DMS79 treated with DMSO at 0.1 percent for 48 hours (cell line): ENCODE measurements at places on chromosomes 11 and 22.

DNA sequence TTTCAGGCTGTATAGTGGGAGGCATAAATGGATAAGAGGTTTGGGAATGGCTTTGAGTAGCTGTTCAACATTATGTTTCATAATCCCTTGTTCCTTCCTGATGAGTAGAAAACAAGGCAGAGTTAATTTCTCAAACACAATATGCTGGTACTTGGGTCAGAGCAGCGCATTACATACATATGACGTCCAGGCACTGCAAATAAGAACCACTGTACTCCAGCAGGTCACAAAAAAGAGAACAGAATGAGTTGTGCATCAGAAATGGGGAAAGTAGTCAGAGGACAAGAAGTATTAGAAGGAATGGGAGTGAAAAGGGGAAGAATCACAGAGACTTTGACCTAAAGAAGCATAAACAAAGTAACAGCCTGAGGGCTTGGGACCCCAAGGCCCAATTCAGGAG lies 44.0 kb upstream of the RDX start:
- DNase-seq, result no peak

DNA sequence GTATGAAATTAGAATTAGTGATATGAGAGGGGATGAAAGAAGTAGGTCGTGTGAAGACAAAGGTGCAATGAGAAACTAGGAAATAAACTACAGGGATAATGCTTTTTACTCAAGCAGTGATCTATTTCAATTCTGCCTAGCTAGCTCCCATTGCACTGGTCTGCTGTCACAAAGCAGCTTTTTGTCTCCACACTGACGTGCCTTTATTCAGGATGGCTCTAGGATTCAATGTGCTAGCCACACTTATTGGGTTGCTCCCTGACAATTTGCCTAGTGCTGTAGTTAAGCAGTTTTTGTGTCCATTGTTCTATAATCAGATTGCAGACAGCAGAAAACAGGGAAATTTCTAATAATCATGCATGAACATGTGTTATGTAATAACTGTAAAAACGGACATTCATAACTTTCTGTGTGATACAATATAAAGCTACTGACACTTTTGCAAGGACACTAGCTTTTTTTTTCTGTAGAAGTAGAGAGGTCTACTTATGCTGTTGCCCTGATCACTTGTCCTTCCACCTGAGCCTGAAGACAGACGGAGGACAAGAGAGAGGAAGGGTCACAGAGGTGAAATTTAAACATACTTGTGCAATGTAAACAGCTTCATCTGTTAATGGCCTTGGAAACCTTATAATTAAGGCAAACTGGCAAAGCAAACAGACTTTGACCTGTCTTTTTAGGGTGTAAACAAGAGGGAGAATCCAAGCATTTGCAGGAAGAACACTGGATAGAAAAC lies 269.6 kb downstream of the LRRC4C start:
- no peak for DNase-seq

DNA sequence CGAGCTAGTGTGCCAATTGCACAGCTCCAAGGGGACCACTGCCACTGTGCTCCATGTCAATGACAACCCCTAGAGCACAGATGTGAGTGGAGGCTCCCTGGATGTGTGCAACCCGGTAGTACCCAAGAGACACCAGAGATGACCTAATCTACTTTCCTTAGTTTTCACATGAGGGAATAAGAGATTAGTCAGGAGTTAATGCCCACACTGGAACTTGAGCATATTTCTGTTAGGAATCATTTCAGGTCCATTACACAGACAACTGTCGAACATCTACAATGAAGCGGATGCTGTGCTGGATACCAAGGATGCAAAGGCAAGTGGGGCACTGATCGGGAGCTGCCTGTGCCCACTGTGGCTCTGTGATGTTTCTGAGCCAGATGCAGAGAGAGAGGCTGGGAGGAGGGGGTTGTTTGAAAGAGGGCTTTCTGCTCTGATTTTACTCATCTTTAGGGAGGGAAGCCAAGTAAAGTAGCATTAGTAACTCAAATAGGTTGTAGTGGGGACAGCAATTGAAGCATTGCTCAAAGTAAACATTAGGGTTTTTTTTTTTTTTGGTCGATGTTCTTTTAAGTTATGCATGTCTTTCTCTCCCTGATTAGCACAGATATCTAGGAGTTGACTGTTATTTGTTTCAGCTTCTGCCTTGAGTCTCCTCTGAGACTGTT lies 82.5 kb upstream of the SORL1-AS1 start:
- peak; percentile 84 for DNase-seq

DNA sequence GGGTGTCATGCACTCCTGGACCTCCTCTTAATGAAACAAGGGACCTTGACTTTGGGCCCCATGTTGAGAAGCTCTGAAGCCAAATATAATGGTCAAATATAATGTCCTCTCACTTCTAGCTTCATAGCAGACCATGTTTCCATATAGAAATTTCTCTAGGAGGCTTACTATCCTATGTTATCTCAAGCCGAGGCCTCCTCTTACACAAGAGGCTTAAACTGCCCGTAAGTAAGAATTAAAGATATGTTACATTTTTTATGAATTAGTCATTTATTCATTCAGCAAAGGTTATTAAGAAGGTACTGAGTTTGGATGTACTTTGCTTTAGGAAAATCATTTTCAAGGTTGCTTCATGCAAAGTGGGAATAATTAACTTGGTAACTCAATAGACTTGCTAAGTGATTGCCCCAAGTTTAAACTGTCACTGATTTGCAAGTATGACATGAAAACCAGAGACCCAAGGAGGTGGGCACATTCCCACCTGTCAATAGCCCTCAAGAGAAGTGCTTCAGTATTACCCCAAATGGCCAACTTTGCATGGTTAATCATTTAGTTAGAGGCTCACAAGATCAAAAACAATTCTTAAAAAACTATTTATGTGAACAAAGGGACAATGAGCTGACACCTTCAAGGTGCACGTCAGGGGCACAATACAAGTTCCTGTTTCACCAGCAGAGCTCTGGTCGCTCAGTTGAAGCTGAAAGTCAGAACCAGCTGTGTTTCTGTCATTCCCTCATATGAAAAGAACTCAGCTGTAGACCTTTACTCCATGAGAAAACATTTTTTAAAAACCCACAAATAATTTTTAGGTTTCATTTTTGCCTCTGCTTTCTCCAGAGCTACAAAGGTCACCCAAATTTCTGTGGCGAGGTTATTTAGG lies 20.9 kb downstream of the BDNF start:
- no peak for DNase-seq

DNA sequence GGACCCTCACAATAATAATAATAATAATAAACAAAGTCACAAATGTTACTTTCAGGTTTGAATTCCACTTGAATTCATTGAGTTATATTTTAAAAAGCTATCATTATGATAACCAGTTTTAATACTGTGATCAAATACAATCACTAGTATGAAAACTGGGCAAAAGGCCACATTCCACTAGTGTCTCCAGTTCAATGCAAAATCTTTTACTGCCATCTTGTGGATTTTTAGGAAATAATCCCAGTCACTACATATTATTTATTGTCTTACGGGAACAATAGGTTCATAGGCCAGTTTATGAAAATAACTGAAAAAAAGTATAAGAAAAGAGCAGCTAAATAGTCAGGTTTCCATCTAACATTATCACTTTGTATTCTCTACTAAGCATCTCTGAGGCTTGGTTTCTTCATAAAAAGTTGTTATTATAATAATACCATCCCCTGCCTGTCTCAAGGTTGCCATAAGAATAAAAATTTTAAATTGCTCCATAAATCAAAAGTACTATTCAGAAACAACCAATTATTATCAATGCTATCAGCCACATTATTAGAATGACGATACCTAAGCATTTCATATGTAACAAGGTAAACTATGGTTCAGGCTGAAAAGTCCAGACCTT lies 533.9 kb upstream of the CCDC90B start:
- DNase-seq, result peak; percentile 23

DNA sequence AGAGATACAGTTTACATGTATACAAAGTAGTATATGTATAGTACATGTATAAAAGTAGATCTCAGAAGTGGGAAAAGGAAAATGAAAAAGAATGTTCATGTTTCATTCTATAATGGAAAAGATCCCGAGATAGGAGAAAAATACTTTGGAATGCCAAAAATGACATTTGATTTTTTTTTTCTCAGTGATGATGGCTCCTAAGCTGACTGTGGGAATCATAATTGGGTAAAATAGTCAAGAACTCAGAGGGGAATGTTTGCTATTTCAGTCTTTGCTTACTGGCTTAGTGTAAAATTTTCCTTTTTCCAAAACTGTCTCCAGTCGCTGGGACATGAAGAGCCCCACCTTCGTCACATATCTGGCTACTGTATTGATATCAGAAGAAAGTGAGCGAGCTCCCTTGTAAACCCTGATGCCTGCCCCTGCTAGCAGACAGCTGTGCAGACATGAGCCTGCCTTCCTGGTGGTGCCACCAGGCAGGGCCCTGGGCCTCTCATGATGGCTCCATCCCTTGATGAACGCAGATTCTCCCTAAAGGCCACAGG lies 944.6 kb downstream of the NTM start:
- DNase-seq, result no peak

- peak; percentile 48 for DNase-seq
Observed at GRCh38 chr11:15073361-15074205, at the start of gene CALCB. CALCB (plus strand) TSS chr11:15073593; CDS start chr11:15074719, 1,126 bp downstream.

DNA sequence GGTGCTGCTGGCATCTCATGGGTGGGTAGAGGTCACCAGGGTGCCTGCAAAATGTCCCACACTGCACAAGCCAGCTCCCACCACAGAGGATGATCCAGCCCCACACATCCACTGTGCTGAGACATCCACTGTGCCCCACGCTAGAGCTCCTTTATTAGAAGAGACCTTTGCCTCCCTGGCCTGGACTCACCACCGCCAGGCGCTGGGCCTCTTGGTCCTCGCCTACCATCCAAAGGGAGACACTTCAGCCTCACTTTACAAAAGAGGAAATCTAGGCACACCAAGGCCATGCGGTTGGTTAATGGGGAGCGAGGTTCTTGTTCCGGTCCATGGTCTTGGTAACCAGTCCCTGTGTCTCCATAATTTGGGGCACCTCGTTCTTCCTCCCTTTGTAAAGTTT lies 3.4 kb upstream of the ANO1 start:
- no peak for DNase-seq

- DNase-seq, result no peak
Observed at GRCh38 chr11:61917334-61918109, at the start of gene RAB3IL1. RAB3IL1 (minus strand) TSS chr11:61917566; CDS start chr11:61917367, 199 bp downstream.

DNA sequence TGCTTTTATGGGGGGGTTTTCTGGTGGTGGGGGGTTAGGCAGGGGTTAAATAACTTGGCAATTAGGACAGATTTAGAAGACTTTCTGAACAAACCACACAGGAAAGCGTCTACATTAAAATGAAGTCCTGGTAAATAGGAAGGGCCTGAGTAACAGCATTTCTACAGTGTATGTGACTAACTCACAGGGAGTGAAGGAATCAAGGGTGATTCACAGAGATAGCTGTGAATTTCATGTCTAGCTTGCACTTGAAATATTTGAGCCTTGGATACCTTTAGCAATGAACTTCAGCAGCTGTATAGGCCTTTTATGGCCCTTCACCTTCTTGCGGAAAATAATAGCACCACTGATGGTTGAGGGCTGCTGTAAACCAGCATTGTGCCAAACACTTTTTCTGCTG lies 26.1 kb upstream of the LDHA start:
- no peak for DNase-seq

DNA sequence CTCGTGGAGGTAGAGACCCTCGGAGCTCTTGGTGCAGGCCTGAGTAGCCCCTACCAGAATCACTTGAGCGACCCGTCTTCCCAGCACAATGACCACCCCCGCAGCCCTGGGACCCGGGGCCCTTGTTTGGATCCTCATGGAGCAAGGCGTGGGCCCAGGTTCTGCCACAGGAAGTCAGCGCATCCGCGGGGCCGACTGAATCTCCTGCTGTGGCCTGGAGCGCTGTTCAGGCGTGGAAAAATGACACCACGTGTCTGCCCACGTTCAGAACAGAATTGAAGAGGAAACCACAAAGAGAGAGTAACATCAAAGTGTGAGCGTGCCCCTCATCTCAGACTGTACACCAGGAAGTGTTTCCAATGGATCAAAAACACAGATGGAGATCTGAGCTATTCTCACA lies 1479.2 kb downstream of the TBC1D22A start:
- no peak for DNase-seq

DNA sequence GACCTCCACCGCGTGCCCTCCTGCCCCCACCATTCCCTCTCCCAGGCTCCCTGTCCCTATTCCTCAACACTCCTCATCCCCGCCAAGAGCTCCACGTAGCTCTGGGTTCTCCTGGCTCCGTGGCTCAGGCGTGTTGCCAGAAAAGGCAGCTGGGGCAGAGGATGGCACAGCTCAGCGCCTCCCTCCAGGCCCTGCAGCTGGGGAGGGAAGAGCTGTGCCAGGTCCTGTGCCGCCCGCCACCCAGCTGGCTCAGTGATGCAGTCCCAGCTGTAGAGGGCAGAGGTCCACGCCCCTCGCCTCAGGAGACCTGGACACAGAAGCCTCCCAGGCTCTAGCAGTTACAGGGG lies 4.2 kb downstream of the ARHGAP1 start:
- peak; percentile 60 for DNase-seq
